ENCODE measurements at places on chromosomes 3 and 15. TPM values are rescaled to one million over a fixed set of nuclear protein-coding genes. Genes with fewer than 3 reads are reported as not detected.

- no peak for DNase-seq
Measured at GRCh38 chr3:41224120-41224806, 25.0 kb downstream of the CTNNB1 start.

DNA sequence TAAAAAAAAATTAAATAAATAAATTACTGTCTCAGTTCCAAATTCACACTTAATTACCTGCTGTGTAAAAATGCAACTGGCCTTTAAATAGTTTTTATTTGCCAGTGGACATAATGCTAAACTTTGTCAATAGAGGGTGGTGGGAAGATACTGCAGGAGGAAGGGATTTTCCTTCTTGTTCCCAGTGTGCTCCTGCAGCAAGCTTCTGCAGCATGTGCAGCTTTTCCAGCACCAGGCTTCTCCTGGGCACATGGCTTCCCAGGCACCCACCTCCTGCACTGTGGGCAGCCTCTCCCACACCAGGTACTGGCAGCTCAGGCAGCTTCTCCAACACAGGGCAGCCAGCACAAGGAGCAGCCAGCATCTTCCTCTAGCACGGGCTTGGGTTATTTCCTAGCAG lies 29.6 kb upstream of the BBX start:
- no peak for DNase-seq

DNA sequence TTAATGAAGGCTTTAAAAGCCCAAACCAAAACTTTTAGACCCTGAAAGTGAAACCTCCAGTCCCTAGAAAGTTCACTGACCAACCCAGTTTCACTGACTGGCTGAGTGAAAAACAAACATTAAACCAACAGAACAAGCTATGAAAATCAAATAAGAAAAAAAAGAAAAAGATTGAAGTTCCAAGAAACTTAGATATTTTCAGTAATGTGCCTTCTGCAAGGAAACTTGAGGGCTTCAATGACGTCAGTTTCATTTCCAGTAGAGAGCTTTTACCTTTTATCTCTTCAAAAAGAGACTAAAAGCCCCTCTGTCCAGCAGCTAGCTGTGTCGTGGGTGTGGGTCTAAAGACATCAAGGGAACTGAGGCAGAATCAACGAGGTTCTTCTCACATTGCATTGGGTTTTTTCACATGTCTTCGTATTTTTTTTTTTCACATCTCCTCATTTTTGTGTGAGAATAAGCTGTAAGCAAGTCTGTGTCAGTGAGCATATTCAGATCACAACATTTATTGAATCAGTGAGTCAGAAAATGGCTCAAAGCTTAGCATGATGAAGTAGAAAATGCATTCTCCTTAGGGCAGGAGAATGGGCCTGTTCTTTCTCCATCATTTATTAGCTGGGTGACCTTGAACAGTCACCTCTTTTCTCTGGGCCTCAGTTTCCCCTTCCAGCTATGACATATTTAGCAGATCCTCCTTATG lies 54.8 kb upstream of the BCL6 start:
- no peak for DNase-seq

GRCh38 chr3:179175358-179175757 lies 27.2 kb downstream of the PIK3CA start:
- DNase-seq, result no peak

GRCh38 chr3:30189900-30190299 lies 416.5 kb upstream of the TGFBR2 start:
- no peak for DNase-seq

- no peak for DNase-seq
Measured at GRCh38 chr3:65277798-65278197, 590.0 kb upstream of the ADAMTS9 start.

GRCh38 chr15:35854316-35854715 lies 308.4 kb upstream of the DPH6 start:
- no peak for DNase-seq

DNA sequence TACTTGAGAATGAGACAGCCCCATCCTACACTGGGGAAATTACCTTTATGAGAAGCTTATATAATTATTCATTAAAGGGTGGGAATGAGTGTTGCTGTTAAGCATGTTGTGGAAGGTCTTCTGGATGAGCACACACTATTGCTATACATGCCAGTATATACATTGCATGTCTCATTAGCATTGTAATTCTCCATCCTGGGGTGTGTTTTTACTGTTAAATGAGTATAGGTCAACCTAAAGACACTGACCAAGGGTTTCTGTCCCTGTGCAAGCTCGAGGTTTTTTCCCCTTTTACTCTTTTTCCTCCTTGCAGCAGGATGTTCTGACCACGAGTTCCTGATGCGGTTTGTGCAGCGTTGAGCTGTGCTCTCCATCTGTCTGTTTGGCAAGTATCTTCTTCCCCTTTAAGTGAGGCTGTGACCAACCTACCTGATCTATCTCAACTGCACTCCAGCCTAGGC lies 7.2 kb upstream of the IVD start:
- DNase-seq, result no peak

The CTXND1 gene
- total RNA-seq, result 2.1 TPM

The CCR9 gene
- total RNA-seq, result not detected
